ENCODE measurements at places on chromosomes 13 and 19.

- DNase-seq, result no peak
Observed at GRCh38 chr19:682678-683320, 6.6 kb downstream of the FSTL3 start.

DNA sequence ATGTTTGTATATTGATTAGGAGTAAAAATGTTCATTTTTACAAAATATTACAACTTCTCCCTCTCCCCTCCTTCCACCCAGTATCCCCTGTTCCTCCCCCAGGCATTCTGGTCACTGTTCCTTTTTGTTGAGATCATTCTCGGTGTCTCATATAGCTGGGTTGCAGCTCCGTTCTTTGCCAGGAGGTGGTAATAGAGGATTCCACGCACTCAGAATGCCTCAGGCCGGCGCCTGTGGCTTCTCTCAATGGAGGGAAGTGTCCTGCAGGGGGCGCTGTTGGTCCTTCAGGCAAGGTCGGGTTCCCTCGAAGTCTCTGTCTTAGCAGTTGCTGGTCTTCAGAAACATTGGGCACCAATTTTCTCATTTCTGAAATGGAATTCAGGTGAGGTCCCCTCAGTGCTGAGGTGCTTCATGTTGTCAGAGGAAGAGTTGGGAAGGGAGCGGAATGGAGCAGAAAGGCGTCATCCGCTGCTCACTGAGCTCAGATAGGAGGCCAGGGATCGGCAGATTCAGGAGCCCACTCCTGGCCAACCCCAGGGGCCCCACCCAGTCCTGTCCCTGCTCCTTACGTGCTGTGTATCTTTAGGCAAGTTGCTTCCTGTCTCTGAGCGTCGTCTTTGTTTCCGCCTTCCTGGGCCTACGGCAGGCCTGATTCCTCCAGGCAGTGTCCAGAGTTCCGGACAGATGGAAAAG lies 10.3 kb upstream of the GARIN5A start:
- DNase-seq, result peak; percentile 33

DNA sequence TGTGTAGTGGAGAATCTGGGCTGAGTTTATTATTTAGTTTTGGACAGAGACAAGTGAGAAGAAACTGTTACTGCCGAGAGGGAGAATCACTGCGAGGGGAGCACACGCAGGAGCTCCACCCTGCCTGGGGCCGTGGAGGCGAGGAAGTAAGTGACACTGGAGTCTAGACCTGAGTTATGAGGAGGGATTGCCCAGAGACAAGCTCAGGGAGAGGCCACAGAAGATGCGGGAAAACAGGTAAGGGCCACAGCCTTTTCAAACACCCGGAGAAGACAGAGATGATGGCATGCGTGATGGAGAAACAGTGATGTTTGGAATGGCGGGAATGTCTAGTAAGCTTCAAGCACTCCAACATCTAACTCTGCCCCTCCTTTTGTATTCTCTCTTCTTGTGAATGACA lies 84.1 kb downstream of the TNFSF11 start:
- DNase-seq, result no peak

DNA sequence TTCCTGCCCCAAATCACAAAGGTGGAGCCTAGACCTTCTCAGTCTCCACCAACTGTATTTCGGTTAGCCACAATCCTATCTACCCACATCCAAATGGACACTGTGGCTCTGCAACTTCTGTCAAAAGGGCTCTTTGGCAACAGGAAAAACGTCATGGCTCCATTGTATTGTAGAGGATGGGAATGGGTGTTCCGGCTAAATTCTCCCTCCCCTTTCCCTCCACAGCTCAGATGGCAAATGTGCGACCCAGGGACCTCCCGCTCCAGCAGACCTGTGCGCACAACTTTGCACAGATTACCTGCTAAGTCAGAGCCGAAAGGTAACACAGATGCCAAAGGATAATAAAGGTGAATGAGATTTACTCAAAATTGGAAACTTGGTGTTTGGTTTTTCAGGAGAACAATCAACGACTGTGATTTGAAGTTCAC lies 968 bp upstream of the KL start:
- DNase-seq, result no peak

- DNase-seq, result peak; percentile 58
Observed at GRCh38 chr13:51764184-51765141, 39.5 kb downstream of the DHRS12 start.

DNA sequence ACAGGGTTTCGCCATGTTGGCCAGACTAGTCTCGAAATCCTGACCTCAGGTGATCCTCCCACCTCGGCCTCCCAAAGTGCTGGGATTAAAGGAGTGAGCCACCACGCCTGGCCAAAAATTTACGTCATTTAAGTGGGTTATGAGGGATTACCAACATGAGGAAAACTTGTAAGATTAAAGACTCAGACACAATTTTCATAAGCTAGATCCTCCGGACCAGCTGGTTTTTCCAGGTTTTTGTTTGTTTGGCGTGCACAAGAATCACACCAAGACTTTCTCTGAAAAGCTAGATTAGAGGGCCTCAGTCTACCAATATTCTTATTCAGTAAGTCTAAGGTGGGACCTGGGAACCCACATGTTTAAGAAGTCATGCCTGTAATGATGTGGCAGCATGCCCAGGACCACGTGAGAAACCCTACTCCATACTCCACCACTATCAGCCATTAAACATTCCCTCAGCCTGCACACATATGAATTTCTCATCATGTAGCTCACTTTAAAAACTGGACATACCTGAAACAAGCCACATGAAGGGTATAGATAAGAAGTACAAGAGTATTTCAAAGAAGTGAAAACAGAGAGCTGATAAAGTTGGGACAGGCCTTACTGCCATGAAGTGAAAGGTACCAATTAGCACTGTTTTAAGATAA lies 25.7 kb downstream of the DIAPH3 start:
- no peak for DNase-seq

All from stimulated activated CD4-positive, alpha-beta T cell treated with anti-CD3 and anti-CD28 coated beads, Interleukin-12 subunit alpha, Interleukin-12 subunit beta, amount 100 ng/mL, for 24 hours (primary cell).